ENCODE measurements at places on chromosomes 6 and 20.

GRCh38 chr6:81608776-81609175 is 143.7 kb downstream of the TENT5A start:
- DNase-seq: no peak

- no peak for DNase-seq
Measured at GRCh38 chr20:11585752-11586352, 331.8 kb upstream of the BTBD3 start.

DNA sequence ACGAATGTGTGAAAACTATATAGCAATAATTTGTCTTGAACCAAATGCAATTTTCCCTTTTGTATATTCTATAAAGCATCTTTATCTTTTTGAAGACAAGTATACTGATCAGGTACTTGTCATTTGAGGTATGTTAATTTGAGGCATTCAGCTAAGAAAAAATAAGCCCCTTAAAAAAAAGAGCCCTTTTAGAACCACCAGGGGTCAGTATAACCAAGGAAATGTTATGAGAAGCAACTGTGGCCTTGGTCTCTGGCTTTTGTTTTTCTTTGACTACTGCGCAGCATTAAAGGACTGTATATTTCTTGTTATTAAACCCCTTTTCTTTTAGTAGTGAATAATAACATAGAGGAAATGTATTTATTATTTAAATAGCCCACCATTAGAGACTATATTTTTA is 43.1 kb downstream of the CD109 start:
- DNase-seq: peak; percentile 47

GRCh38 chr20:50668798-50669197 is 22.5 kb downstream of the RIPOR3 start:
- DNase-seq: no peak

DNA sequence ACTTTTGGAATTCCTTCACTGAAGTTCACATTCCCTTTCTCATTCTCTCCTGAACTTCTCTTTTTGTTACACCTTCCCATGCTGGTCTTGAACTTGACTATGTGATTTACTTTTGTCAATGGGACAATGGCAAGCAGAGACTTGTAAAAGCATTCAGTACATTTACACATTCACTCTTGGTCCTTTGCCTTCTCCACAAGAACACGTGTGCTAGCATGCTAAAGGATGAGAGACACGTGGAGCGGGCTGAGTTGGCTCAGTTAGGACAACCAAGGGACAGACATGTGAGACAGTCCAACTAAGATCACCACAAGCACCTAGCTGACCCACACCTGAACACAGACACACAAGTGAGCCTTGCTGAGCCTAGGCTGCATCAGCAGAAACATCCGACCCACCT is 91.3 kb upstream of the PAK5 start:
- no peak for DNase-seq

GRCh38 chr20:21074605-21075336 is 31.4 kb downstream of the LINC00237 start:
- DNase-seq: no peak

- DNase-seq: no peak
Measured at GRCh38 chr6:22247916-22248482, 48.8 kb downstream of the PRL start.

DNA sequence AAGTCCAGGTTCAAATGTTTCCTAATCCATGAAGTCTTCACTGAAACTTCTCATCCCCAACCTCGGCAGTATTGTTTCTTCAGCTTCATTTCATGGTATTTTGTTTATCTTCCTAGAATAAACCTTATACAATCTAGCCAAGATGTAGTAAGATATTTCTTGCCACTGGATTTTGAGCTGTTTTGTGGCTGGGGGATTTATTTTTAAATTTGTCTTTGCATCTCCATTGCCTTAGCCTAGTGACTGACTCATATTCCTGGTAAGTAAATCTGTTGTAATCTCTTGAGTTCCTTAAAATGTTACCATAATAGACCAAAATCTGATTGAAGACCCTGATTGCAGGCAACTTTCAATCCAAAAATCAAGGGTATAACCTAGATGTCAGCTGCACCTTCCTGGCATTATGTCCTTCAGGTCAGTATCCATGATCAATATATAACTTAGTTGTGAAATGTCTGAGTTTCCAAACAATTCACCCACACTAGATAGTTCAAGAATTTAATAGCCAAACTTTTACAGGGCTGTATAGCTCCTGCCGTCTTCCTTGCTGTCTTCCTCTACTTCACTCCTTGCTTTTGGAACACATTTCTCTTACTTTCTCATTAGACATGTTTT is 4.7 kb upstream of the TRMT11 start:
- DNase-seq: no peak

DNA sequence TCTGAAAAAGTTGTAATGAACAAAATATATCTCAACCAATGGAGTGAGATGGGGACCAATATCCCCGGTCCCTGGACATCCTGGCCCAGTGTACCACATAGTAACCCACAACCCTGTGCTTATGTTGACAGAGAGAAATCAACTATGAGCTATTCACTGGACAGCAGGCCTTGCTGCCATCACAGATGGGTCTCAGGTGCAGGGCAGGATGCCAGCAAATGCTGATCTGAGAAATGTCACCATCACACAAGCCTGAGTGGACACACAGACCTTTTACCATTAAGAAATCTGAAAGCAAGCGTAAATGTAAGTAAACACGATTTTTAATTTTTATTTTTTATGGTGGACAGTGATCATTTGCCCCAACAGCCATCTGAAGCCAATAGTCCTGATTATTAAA is 9.1 kb downstream of the RPP40 start:
- no peak for DNase-seq

DNA sequence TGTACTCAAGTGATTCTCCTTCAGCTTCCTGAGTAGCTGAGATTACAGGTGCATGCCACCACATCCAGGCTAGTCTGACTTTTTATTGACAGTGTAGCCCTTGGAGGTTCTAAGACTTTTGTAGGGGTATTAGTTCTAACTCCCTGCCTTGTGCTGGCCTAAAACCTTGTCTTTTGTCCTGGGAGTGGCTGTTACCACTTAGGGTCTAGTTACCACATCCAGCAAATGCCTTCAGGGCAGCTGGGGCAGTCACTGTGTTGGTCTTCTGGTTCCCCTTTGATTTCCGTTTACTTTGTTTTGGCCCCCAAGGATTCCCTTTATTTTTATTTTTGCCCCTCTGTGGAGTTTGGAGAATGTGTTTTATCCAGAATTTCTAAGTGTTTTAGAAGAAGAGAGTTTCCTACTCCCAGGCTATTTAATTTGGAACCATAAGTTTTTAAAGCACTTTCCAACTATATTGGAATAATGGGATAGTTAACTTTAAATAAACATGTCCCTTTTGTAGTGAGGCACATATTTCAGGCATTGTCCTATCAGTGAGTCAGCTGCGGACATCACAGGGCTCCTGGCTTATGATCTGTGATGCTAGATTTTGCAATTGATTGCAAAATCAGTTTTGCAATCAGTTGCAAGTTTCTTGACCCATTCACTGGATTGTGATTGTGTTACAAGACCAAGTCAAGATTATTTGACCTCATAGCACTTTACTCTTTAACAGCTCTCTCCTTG is 25.0 kb downstream of the IL22RA2 start:
- no peak for DNase-seq

DNA sequence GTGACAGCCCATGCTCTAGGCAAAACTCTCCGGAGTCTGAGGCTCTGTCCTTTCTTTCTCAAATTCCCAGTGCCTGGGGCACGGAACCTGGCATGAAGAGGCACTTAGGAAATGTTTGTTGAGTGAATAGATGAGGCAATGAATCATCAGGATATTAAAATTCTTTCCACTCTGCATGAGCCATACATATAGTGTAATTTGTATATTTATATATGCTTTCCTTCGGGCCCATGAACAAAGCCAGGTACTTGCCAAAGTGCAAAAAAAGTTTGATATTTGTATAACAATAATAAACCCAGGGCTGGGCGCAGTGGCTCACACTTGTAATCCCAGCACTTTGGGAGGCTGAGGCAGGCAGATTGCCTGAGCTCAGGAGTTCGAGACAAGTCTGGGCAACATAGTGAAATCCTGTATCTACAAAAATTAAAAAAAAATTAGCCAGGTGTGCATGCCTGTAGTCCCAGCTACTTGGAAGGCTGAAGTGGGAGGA is 212.3 kb upstream of the ZNF217 start:
- no peak for DNase-seq

Measured in renal cortex interstitium (tissue), 15 donors.